Activated CD8-positive, alpha-beta memory T cell treated with anti-CD3 and anti-CD28 coated beads for 48 hours (primary cell): ENCODE measurements at places on chromosomes 4 and X.

- no peak for DNase-seq
Observed at GRCh38 chrX:31224381-31225012, 152.7 kb upstream of the FTHL17 start.

GRCh38 chr4:47913330-47913729 lies 1.1 kb downstream of the NFXL1 start:
- no peak for DNase-seq

DNA sequence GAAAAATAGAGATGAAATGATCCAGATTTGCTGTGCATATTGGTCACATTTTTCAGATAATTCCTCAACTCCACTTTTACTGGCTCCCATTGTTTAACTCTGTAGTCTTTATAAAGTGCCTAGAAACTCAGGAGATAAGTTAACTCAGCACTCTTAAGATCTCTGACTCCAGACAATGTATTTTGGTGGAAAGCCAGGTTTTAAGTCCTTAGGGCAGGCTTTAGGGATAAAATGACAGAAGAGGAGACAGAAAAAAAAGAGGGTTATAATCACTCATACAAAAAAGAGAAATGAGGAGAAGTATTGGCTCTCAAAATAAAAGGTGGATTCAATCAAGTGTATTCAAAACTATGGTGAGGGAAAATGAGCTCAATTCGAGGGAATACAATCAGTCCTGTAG lies 674.8 kb upstream of the INTU start:
- no peak for DNase-seq

DNA sequence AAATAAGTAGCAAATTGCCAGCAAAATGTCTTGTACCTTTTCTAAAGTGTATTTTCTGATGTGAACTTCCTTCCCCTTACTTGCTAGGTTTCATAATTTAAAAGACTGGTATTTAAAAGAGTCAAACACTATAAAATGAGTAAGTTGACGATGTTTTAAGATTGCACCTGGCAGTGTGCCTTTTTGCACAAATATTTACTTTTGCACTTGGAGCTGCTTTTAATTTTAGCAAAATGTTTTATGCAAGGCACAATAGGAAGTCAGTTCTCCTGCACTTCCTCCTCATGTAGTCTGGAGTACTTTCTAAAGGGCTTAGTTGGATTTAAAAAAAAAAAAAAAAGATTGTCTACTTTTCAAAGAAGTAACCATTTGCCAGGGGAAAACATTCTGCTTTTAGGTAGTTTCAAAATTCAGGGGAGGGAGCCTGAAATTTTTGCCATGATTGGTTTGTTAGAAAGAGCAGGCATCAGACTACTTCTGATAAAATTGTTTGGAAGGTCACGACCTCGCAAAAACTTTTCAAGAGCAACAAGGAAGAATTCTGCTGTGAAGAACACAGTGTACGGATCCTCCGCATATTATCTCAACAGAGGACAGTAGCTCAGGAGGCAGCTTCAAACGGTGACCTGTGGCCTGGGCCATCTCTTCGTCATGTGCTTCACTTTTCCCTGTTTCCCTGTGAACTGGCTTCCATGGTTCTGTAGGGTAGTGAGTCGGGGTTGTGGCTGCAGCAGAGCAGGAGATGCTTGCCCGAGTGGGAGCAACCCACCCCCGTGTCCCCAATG lies 66.1 kb downstream of the CDS1 start:
- no peak for DNase-seq

- DNase-seq = no peak
Observed at GRCh38 chrX:10755439-10756334, 135.3 kb upstream of the MID1 start.

DNA sequence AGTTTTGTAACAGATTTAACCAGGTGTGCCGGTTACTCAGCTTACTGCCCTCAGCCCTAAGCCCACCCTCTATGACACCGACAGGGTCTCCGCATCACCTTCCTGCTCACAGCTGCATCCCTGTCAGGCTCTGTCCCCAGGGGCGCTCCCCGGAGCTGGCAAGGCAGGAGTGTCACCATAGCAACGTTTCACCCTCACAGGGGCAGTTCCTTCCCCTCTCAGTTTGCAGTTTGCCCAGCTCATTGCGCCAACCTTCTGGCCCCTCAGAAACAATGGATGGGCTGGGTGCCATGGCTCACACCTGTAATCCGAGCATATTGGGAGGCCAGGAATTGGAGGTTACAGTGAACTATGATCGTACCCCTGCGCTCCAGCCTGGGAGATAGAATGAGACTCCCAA lies 42.6 kb downstream of the RGS12 start:
- DNase-seq = no peak

DNA sequence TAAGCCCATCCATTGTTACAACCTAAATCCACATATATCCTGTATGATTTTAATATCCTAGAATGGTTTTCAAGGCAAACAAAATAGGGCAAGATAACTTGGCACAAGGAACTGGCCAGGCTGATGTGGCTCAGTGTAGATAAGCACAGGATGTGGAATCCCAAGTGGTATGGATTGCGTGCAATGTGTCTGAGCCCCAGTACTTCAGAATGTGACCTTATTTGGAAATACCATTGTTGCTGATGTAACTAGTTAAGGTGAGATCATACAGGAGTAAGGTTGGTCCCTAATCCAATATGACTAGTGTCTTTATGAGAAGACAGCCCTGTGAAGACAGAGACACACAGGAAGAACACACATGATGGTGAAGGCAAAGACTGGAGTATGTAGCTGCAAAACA lies 72.4 kb downstream of the IL21 start:
- DNase-seq = no peak

DNA sequence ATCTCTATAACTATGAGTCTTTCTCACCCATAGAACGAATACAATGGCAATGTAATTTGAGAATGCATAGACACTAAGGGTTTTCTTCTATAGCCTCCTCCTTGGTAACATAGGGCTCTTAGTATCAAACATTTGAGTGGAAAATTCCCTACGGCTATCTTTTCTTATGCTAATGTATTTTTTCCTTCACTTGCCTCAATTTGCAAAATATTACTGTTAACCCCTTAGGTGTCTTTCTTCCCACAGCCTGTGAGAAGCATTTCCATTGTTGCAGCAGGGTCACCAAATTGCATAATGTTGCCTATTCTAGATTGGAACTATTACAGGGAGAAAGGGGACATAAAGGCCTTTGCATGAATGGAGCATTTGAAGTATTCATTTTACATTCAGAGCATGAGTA lies 140.5 kb upstream of the RAPGEF2 start:
- no peak for DNase-seq

DNA sequence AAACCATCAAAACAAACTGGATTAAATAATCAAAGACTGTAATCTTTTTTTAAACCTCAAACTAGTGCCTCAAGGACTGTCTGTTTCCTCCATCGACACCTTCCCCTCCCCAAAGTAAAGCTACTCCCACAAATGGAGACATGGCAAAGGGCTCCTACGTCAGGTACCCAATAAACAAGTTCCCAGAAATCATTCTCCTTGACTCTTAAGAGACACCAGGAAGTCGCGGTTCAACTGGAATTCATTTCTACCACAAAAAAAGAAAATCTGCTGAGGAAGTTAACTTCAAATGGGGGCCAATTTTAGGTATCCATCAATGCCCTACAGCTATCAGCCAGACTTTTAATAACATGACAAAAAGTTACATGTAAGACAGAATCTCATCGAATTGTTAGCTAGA lies 2.5 kb downstream of the RPS4X start:
- DNase-seq = no peak

GRCh38 chrX:68942104-68942503 lies 113.3 kb downstream of the EFNB1 start:
- no peak for DNase-seq

DNA sequence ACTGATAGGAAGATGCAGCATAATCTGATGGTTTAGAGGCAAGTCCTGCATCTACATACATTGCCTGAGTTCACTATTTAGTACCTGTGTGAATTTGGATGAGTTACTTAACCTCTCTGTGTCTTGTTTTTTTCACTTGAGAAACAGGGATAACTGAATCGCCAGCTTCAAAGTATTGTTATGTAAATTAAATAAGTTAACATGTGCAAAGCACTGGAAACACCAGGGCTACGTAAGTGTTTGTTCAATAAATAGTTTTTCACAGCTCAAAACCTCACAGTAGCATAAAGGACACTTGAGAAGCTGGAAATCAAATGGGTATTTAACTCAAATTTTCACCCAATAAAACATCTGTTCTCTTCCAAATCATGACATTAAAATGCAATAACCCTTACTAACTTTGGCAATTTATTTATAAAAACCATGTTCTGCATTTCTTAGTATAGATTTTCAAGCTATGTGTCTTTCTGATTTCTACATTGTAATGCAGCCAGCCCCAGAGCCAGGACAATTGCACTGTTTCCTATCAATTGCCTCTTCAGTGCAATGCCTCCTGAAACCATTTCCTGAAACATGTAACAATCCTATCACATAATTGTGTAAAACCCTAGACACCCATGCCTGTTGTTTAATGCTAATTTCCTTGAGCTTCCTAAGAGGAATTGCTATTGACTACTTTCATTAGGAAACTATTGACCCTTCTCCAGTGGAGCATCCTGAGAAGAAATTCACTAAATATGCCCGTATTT lies 177.1 kb downstream of the UNC5C start:
- no peak for DNase-seq

DNA sequence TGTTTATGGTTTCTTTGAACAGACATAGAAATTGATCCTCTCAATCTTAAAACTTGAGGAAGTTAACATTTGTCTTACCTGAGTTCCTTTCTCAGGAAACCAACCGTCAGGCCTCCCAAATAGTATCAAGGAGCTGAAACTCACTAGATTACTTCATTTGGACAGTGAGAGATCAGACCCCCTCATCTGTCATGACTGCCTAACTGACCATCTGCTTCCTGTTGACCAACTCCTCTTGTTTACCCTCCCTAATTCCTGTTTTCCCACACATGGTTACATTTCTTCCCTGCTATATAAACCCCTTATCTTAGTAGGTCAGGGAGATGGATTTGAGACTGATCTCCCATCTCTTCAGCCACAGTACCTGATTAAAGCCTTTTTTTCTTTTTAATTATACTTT lies 46.2 kb upstream of the NMU start:
- no peak for DNase-seq

GRCh38 chr4:24917076-24917856 lies 4.4 kb upstream of the CCDC149 start:
- DNase-seq = no peak

DNA sequence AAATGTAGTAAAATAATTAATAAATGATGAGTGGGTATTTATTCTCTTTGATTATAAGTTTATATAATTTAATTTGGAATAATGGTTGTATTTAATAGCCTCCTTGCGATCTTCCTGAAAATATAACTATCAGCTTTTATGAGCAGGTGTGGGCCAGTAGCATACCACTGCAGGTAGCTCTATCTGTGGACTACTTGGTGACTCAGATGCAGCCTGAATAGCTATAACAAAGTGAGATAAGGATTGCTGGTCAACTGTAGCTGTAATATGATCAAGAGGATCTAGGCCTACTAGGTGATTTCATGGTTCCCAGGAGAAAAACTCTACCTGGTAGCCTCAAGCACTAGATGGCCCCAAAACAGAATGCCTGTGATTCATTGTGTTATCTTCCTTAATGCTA lies 47.1 kb upstream of the BMP15 start:
- DNase-seq = no peak

GRCh38 chr4:13327991-13328390 lies 156.1 kb downstream of the RAB28 start:
- DNase-seq = no peak
